ENCODE measurements at places on chromosomes 5 and 9. TPM values are rescaled to one million over a fixed set of nuclear protein-coding genes. Genes with fewer than 3 reads are reported as not detected.

The PCDHB16 gene
- not detected for total RNA-seq

The CACFD1 gene
- 2.3 TPM for total RNA-seq

The OGN gene
- total RNA-seq: 0.21 TPM

The TNFSF15 gene
- 2.9 TPM for total RNA-seq

The TRIM52 gene
- 17.5 TPM for total RNA-seq

The CYSRT1 gene
- total RNA-seq: 0.21 TPM

The DAB2 gene
- 14.4 TPM for total RNA-seq

The ADAMTS6 gene
- 4.9 TPM for total RNA-seq

The INSL4 gene
- total RNA-seq: not detected

The RNF183 gene
- not detected for total RNA-seq

The SLC9A3 gene
- 1.8 TPM for total RNA-seq

The ANKRD31 gene
- total RNA-seq: 0.63 TPM

The FBLL1 gene
- not detected for total RNA-seq

The CCDC183 gene
- total RNA-seq: 1.7 TPM

The FAM81B gene
- 1.8 TPM for total RNA-seq

The COL15A1 gene
- not detected for total RNA-seq

The COX7C gene
- 309 TPM for total RNA-seq

The LMAN2 gene
- 115 TPM for total RNA-seq

The GAS1 gene
- 0.63 TPM for total RNA-seq

The TXNDC8 gene
- total RNA-seq: not detected

The HTR1A gene
- total RNA-seq: not detected

All from mononuclear cell (primary cell).